ENCODE measurements at places on chromosomes 6 and 20.

DNA sequence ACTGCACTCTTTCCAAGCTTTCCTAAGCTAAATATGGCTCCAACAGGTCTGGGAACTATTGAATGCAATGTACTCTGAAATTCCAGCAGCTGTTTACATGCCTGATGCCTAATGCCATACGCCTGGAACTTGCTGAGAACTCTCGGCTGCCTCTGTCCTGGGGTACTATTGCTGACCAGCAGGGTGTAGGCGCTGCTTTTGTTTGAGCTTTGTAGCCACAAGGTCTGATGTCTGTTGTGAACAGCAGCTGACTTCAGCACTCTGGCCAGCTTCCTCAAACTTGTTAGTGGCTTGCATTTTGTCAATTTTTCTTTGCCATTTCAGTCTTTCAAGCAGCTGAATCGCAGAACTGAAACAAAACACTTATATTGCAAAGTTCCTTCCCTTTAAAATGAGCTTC is 26.7 kb downstream of the SAYSD1 start:
- no peak for DNase-seq

DNA sequence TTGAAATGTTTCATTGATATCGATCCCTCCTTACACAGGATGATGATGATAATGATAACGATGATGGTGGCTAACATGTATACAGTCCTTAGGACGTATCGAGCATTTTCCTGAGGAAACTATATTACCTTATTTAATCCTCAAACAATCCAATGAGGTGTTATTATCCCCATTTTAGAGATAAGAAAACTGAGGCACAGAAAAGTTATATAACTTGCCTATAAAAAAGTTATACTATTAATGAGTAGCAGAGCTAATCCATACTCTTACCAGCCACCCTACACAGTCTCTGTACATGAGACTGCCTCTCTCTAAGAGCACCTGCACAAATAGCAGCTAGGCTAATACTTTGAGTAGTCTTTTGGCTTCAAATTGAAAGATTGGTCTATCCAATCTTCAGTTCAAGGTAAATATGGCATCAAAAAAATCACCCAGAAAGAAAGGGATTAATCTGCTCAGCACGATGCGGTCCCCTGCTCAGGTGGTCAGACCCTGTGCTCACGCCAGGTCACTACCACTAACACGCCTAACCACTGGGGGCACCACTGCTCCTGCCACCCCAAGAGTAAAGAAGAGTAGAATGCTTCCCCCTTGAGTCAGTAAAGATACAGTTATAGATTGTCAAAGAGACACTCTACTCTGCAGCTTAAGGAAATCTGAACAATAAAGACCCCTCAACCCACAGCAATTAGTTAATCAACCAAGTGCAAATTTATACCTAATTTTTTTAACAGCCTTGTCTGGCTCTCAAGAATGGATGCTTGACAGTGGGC is 15.0 kb downstream of the GABBR1 start:
- DNase-seq = no peak

- DNase-seq = no peak
Measured at GRCh38 chr6:136564180-136564579, 14.0 kb upstream of the MAP7 start.

- no peak for DNase-seq
Measured at GRCh38 chr20:44092551-44093248, 94.3 kb downstream of the JPH2 start.

- no peak for DNase-seq
Measured at GRCh38 chr6:120774275-120774674, 560.0 kb downstream of the TBC1D32 start.
